ENCODE measurements at places on chromosomes 16 and 17.

- DNase-seq, result peak; percentile 99
Observed at GRCh38 chr16:68085259-68086071, at the start of gene NFATC3. TSS of gene NFATC3 (plus strand) at chr16:68085370. CDS start at chr16:68085682, 312 bp downstream.

GRCh38 chr16:58516768-58517107, 1.4 kb downstream of the SETD6 start:
- DNase-seq, result no peak

DNA sequence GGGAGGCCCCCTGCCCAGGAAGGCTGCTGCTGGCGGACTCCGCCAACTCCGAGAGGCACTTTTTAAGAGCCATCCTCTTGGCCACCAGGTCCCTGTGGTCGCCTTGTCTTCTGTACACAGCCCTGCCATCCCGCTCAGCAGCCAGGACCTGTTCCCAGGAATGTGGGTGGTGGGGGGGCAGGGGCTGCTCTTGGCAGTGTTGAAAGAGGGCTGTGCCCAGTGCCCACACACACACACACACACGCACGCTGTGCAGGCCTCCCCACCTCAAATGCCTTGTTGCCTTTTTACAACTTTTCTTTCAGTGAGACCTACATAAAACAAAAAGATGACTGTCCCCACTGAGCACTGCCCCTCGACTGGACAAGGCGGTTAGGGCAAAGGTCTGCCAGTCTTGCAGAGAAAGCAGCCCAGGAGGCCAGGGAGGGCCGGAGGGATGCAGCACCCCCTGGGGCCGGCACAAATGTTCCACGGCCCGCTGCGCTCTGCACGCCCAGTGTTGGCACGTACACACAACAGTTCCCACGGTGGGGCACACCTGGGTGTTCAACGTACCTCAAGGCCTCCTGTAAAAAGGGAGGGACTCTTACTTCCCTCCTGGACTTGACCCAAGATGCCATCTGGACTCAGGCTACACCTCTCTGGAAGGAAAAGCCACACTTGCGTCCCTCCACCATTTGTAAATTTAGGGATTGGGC, 18.5 kb upstream of the PITPNA start:
- DNase-seq, result no peak

- DNase-seq, result no peak
Observed at GRCh38 chr16:86878236-86879080, 300.1 kb downstream of the FOXL1 start.

GRCh38 chr17:8745586-8746500, 1.2 kb upstream of the CCDC42 start:
- peak; percentile 88 for DNase-seq

Measured in glutamatergic neuron (in vitro differentiated cells).